ENCODE measurements at places on chromosomes 12 and 14.

GRCh38 chr12:19177754-19178153 lies 48.2 kb downstream of the PLEKHA5 start:
- no peak for DNase-seq

GRCh38 chr12:113059071-113059595 lies 2.6 kb downstream of the DTX1 start:
- DNase-seq, result no peak

DNA sequence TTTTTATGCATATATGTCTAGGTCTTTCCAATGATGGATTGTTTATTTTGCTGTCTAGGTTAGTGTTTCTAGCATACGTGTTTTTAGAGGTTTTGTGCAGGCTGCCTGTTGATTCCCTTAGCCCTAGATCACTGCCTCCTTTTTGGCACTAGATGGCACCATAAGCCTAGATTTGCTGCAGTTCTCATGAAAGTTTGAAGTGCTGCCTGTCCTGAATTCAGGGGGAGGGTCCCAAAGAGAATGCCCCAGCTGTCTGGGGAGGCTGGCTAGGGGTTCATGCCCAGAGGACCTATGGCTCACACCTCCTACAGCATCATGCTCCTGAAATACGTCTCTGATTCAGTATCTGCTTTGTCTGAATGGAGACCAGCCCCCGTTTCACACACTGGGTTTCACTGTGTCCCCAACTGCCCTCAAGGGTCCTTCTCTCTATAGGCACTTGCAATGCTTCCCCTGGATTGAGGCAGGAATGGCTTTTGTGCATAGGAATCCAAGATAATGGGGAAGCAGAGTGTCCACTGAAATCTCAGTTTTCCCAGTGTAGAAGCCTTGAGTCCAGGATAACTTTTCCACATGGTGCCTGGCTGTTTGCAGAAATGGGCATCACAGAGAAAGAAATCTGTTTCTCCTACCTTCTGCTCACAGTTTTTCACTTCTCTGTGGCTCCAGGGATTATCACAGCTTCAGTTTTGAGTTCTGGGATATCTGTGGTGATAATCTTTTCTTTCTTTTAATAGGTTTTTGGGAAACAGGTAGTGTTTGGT lies 14.2 kb upstream of the TXNRD1 start:
- peak; percentile 76 for DNase-seq

- DNase-seq, result no peak
Observed at GRCh38 chr14:66056926-66057552, 429.1 kb upstream of the CCDC196 start.

GRCh38 chr14:48568252-48568651 lies 892.8 kb upstream of the MDGA2 start:
- DNase-seq, result no peak

DNA sequence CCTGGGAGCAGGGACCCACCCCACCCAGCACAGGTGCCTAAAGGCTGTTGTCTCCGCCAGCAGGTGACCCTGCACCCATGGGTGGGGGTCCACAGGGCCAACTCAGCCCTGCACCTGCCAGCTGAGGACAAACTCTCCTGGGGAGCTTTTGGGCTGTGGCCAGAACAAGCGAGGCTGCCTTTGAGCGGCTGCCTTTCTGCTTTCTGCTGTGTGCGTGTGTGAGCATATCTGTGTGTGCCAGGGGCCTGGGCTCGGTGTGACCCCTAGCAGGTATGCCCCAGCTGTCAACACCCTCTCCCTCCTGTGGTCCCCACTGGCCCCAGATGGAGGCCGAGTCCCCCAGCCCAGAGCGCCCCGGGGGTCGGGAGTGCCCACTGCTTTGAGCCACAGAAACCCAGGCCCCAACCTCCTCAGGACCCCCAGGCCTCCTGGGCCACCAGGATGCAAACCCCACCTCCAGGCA lies 25.9 kb upstream of the GPR132 start:
- no peak for DNase-seq

GRCh38 chr12:52552055-52552454 lies 890 bp downstream of the KRT71 start:
- no peak for DNase-seq

DNA sequence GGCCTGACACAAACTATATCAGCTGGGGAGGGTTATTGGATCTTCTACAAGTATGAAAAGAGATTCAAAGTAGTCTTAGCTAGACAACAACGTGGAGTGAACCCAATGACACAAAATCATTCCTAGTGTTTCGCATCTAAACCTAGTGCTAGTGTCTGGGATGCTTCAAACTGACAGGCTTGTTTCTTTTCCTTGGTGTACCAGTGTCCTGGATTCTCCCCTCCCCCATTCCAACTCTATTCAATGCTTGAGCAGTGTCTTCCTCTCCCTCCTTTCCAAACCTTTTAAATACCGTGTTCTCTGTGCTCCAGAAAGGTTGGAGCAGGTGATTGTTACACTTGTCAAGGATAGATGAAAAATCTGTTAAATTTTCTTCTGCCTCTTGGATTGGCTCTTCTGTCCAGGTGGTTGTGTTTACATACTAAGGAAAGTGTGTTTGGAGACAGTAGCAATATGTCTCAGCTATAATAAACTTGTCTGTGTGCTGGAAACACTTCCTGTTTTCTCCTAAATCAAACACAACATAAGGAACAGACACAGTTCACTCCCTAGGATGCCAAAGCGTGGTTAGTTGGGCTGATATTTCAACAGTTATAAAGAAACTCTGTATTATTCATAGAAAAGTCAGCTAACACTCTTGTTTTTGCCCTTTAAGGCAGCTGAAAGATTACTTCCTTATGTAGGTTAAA lies 14.4 kb upstream of the GUCY2C start:
- no peak for DNase-seq

GRCh38 chr12:19915392-19916195 lies 452.7 kb upstream of the PDE3A start:
- peak; percentile 37 for DNase-seq

- DNase-seq, result no peak
Observed at GRCh38 chr12:108822497-108823205, 34.7 kb downstream of the SSH1 start.
